ENCODE measurements at places on chromosomes 2 and 18.

- DNase-seq: no peak
These were observed 23.7 kb upstream of the ROCK2 start for GRCh38 chr2:11368059-11368572.

GRCh38 chr18:24063121-24063731 lies 48.7 kb downstream of the TTC39C start:
- DNase-seq: no peak

GRCh38 chr2:219912491-219912921 lies 285.1 kb downstream of the SLC4A3 start:
- DNase-seq: no peak

DNA sequence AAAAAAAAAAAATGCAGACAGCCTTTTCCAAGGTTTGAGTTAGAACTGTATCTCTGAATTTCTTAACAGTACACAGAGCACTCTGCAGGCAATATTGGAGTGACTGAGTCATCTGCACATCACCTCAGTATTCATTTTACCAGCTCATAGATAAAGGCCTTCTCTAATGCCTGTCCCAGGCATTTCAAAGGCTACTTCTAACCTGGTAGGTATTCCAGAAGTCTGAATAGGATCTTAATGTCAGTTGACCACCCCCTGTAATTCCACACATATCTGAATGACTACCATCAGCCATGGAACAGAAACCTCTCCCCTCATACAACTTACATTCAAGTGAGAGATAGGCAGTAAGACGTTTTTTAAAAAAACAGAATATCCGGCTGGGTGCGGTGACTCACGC lies 9.0 kb downstream of the METTL21A start:
- no peak for DNase-seq

DNA sequence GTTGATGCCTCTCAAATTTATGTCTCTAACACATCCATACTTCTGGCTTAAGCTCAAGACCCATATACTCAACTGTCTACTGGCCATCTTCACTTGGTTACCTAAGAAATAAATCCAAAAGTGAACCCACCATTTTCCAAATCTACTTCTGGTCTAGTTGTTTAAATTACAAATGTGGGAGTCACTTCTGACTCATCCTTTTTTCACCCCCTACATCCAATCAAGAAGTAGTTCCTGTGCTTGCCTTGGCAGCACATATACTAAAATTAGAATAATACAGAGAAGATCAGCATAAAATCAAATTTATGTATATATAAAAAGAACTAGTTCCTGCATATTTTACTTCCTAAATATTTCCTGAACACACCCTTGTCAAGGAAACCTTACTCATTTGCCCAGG lies 53.6 kb downstream of the STRN start:
- DNase-seq: no peak

- DNase-seq: no peak
These were observed 42.5 kb downstream of the PIEZO2 start for GRCh38 chr18:11106894-11107293.

GRCh38 chr2:26702025-26702424 lies 9.5 kb downstream of the KCNK3 start:
- no peak for DNase-seq

- no peak for DNase-seq
These were observed 187.4 kb upstream of the NCKAP5 start for GRCh38 chr2:133755480-133756300.

- no peak for DNase-seq
These were observed 252.5 kb downstream of the ETAA1 start for GRCh38 chr2:67649331-67650261.

DNA sequence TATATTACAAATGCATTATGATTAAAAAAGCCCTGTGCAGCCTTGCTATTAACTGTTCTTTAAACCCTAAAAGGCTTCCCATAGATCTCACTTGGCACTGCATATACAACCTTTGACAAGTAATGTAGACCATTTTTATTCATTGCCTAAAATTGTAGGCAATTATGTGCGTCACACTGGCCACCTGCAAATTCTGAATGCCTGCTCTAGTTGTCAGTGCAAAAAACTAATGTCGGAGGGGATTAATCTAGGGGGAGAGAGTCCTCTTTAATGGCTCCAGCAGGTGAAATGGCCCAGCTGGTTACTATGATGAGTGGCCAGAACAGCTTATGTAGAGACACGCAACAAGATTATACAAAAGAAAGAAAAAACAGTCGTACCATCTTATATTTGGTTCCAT lies 123.2 kb downstream of the OLA1 start:
- no peak for DNase-seq

- DNase-seq: no peak
These were observed 125.7 kb upstream of the TTC39C start for GRCh38 chr18:23888881-23889280.

DNA sequence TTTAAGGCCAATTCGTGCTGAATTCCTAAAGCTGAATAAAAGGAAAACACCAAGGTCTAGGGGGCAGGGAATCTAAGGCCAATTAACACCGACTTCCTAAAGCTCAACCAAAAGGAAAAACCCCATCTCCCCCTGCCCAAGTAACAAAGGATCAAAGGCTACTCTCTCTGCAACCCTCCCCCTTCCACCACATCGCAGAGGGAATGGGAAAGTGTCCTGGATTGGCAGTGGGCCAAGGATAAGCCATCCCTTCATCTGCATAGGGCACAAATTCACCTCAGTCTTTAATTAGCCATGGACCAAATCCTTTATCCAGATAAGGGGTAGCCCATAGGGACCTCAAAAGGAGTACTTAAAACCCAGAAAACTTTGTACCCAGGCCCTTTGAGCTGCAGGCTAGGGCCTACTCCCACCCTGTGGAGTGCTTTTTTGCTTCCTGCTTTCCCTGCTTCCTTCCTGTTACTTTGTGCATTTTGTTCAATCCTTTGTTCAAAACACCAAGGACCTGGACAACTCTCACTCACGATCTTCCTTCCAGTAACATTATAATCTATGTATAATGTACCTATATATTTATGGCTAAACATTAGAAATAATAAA lies 2119.8 kb upstream of the CELF4 start:
- no peak for DNase-seq

- DNase-seq: no peak
These were observed 1481.6 kb upstream of the PIK3C3 start for GRCh38 chr18:40473221-40474029.

DNA sequence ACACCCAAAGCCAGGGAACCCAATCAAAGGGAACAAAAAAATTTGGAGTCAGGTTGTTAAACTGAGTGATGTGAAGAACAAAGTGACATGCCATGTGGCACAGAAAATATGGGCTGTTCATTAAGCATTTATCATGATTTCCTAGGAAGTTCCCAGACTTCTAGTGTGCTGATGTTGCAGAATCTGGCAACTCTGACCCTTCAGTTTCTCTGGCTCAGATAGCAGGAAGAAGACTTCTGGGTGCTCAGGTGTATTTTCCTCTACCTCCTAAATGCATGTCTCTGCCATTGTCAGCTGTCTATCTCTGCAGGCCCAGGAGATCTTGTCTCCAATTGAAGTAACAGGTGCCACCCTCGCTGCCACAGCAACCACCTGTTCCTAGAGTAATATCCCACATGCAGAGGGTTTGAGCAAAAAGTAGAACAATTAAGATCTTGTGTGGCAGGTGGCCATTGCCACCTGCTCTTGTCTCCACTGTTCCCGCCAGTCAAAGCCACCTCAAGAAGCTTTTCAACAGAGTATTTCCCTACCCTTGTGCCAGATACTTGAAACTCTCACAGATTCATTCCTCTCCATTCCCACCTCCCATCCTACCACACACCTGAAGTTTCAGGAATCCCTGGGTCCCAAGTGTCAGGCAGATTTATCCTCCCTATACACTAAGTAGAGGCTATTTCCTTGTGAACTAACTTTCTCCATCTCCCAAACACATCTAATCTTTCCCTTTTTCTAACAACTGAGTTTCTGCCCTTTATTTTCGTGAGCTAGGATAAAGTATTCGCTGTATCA lies 533.7 kb upstream of the CHAC2 start:
- no peak for DNase-seq

DNA sequence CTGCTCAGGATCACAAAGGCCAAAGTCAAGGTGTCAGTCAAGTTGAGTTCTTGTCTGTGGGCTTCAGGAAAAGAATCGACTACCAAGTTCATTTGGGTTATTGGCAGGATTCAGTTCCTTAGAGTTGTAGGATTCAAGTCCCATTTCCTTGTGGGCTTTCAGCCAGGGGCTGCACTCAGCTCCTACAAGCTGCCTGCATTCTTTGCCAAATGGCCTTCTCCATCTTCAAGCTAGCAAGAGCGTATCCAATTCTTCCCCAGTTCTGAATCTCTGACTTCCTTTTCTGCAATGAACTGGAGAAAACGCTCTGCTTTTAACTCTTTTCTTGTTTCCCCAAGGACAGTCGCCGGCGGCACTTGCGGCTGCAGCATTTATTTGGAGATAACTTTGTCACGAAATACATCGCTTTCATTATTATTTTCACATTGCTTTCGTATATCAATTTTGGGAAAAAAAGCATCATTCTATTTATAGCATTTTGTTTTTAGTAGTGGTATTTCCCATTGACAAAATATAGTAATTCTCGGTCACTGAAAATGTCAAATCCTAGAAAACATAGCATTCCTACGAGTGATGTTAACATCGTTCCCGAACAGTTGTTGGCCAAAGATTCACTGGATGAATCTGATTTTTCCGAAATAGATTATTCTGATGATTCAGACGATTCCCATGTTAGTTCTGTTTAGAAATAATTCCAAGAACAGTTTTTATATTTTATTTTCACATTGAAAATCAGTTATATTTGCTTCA lies 59.6 kb upstream of the SERPINE2 start:
- DNase-seq: no peak

DNA sequence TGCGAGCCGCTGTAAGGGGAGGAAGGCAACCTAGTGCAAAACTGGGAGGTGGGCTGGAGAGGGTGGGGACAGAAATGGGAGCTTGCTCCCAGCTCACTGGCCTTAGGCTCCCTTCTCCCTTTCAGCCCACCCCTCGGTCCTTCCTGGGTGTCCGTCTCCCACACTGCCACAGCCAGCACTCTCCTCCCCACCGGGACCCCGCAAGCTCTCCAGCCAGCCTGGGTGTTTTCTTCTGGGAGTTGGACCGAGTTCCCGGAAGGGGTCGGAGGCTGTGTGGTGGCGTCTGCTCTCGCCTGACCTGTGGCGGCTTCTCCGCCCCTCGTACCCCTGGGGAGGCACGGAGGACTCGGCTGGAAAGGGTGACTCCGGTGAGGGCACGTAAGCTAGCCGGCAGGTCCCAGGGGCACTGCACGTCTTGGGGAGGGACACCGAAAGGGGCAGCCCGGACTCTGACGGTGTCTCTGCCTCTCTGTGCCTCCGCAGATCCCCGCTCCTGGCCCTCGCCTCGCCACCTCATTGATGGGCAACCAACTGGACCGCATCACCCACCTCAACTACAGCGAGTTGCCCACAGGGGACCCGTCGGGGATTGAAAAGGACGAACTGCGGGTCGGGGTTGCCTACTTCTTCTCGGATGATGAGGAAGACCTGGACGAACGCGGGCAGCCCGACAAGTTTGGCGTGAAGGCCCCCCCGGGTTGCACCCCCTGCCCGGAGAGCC lies 1.1 kb downstream of the LRATD1 start:
- no peak for DNase-seq

DNA sequence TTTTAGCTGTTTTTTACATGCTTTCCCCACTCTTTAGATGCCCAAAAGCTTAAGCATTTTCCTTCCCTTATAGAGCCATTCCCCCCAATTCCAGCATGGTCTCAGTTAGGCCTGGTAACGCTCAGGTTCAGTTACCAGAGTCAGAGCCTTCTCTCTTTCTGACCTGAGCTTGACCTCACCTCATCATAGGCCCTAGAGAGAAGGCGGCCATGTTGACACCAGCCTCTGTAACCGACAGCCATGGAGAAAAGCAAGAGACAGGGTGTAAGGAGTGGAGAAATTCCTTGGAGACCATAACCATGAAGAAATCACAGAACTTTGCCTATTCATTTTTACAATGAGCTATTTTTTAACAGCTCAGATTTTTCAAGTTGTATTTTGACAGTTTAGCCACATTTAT lies 99.4 kb downstream of the RTN4 start:
- no peak for DNase-seq

DNA sequence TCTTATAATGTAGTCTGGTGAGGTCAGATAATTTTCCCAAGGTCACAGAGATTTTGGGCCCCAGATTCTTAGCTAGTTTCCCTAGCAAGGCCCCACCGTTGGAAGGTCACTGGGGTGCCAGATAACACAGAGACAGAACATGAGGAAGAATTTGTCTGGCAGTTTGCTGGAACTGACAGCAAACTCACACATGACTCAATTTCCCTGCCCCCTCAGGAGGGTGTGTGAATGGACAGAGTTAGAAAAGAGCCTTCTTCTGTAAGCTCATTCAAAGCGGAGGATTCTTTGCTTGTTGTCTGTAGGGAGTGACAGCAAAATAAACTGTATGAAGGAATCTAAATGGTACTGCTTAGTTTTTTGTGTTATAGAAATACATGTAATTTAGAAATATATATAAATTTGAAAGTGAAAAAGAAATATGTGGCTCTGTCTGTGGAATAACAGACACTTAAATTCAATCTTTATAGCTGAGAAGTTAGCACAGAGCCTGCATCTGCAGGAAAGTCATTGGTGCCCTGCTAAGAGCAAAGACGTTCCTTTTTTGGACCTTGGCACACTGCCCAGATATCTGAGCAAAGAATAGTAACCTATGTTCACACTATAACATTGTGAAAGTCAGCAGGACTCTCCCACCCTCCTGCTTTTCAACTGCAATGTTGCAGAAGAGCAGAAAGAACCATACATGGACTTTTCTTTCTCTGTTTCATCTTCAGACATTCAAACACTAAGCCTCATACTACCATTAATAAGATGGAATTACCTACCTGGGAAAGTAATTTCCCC lies 2.1 kb downstream of the MDH1 start:
- DNase-seq: no peak

DNA sequence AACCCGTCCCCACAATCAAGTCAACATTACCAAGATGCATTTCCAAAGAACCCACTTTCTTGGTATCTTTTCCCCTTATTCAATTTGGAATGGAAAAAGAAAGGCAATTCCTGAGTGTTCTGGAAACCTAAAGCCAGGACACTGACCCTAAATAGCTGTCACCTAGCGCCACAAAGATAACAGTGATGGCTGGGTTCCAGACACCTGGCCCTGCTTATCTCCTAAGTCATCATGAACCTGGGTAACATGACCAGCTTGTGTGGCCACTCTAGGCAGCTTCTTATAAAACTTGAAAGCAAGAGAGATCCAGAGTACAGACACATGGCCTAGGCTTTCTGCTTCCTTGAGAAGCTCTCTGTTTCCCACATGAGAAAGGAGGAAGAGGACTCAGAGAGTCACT lies 95.4 kb downstream of the BOD1L2 start:
- no peak for DNase-seq

DNA sequence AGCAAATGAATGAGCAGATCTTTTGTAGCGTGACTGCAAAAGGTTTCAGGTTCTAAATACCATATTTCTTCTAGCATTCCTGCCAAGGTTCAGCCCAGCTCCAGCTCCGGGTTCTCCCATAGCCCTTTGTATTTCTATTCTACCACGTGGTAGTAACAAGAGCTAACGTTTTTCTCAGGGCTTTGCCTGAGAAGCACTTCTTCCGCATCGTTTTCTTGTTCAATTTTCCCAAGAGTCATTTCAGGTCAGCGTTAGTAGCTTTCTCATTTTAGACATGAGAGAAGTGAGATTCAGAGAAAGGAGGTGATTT lies 120.1 kb upstream of the MYCN start:
- DNase-seq: no peak

- DNase-seq: no peak
These were observed 332.9 kb downstream of the DSC3 start for GRCh38 chr18:30709595-30709994.

All from stimulated activated CD8-positive, alpha-beta memory T cell treated with anti-CD3 and anti-CD28 coated beads, Interleukin-4, amount 100 ng/mL, for 1 hour (primary cell).